ENCODE measurements at places on chromosomes 6 and 20.

DNA sequence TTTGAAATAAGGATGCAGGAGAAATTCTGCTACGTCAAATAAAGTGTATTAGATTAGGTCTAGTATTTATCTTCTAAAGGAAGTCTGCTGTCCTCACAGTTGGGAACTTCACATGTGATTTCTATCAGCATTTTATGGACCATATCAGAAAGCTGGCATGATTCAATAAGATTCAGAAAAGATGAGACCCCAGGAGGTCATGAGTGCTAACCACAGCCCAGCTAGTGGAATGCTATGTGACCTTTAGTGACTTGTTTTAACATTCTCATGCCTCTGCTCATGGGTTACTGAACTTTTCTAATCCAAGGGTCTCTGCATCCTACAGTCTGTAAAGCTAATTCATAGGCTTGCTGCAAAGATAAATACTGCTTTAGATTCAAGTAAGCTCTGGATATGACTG, 150.1 kb downstream of the GMPR start:
- DNase-seq, result no peak

DNA sequence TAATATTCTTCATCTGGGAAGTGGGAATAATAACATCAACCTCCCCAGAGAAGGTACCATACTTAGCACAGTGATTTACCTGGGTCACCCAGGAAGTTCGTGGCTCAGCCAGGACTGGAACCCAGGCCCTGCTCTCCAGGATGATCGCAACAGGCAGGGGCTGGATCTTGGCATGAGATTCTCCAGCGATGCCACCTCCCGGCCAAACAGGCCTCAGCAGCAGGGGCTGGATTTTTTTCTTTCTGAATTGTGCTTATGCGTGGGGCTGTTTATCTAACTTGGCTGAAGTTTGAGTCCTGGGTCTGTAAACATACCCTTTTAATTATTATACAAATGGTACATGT, 129.5 kb upstream of the PTPN1 start:
- no peak for DNase-seq

DNA sequence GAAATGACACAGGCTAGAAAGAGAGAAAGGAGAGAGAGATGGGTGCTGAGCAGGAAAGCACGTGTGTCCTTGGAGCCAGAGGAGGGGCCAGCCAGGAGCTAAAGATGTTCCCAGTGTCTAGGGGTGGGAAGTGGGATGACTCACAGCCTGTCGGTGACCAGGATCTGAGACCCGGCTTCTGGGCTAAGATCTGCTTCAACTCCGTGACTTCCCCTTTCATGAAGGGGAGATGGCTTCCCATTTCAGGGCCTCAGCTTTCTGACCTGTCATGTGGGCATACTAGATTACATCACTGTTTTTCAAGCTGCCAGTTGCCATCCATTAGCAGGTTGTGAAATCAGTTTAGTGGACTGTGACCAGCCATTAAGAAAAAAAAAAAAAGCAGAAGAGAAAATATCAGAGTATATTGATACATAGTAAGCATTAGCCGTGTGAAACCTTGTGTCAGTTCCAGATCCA, 5.4 kb downstream of the TGM3 start:
- no peak for DNase-seq

DNA sequence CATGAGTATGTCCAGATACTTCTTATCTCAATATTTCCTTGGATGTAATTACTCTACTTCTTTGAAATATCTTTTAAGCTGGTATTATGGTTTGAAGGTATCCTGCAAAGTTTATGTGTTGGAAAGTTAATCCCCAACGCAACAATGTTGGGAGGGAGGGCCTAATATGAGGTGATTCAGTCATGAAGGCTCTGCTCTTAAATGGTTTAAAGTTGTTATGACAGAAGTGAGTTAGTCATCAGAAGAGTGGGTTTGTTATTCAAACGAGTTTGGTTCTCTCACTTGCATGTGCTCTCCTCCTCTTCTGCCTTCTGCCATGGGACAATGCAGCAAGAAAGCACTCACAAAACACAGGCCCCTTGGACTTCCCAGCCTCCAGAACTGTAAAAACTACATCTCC, 176.3 kb downstream of the KCNQ5 start:
- no peak for DNase-seq

DNA sequence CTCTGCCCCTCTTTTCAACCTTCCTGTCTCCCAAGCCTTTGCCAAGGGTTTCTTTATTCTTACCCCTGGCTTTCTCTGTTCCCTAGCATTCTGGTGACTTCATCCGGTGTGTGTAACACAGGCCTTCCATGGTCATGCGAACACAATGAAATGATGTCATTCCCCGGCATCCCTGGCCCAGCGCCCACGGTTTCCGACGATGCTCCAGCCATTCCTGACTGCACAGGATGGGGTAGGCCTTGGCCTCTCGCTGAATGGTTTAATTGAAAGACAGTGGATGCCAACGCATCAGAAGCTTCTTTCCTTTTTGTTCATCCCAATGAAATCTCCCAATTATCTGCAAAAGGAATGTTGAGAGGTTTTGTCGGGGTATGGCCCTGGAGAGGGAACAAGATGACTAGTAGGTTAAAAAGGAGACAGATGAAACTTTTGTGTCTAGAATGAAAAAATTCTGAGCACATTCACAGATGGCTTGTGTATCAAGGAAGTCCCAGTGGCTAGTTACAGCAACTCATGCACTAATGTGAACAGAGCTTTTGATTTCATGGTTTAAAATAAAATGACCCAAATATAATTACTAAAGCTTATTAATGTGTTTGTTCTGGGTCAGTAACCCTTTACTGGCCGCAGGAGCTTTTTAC, 655.0 kb downstream of the QKI start:
- DNase-seq, result no peak

DNA sequence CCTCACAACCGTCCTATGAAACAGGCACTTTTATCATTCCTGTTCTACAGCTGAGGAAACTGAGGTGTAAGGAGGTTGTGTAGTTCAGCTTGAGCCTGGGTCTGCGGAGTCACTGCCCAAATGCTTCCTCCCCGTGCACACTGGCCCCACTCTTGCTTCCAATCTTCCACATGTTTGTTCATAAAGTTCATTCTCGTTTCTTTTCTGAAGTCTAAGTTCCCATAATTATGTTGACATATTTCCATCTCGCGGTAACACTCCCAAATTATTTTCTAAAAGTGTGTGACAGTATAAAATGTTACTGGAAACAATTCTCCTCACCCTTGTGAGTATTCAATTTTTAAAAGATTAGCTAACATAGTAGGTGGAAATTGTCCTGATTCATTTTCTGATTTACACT, 106.9 kb downstream of the SLC22A3 start:
- DNase-seq, result no peak

- DNase-seq, result peak; percentile 81
Measured at GRCh38 chr6:108737594-108738546, 110.4 kb upstream of the ARMC2 start.

DNA sequence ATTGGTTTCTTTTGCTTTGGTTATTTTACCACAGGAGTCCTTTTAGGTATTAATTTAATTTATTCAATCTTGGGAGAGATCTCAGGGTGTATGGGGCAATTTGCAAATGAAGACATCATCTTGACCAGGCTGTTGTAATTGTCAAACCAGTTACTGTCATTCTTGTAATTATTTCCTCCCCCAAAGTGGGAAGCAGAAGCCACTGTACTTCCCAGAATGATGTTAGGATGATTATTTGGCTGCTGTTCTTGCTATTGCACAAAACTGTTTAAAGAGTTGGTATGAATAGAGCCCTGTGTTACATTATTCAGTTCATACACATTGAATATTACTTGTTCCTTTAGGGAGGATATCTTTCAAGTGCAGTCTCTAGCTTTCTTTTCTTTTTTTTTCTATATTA, 1.7 kb downstream of the TAAR6 start:
- no peak for DNase-seq

Data from thoracic aorta (tissue), 2 donors.